Activated naive CD4-positive, alpha-beta T cell treated with anti-CD3 and anti-CD28 coated beads for 36 hours (primary cell): ENCODE measurements at places on chromosomes 1 and 21.

DNA sequence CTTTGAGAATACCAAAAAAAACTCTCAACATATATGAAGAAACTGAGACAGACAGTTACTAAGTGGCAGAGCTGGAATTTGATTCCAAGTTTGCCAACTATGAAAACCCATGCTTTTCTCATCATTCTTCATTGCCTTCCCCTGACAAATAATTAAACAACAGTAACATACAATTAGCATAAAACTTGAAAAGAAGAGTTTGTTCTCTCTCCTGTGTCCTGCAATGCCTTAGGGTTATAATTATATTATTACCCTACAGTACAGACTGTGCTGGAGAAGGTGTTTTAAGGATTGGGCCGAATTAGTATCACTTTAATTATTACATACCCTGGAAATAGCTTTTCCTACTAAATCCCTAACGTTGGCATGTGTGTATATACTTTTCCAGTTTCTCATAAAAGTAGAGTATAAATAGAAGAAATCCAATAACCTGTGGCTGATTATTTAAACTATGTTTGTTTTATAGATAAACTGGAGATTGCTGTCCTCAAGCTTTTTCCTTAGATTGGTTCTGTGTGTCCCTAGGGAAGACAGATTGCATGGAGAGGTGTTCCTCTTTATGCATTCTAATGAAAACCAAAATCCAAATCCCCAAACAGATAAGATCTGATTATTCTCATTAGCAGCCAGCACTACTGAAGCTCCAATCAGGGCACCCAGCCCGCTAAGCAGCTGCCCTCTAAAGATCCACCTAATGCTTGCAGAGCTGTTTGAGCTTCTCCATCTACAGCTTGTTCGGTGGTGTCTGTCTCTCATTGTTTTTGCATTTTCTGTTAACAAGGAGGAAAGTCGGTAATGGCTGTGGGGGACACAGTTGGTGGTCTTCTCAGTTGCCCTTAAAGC lies 156.3 kb downstream of the TM2D1 start:
- DNase-seq, result no peak

- DNase-seq, result no peak
These were observed 5.0 kb upstream of the CLCA4 start for GRCh38 chr1:86541859-86542258.

DNA sequence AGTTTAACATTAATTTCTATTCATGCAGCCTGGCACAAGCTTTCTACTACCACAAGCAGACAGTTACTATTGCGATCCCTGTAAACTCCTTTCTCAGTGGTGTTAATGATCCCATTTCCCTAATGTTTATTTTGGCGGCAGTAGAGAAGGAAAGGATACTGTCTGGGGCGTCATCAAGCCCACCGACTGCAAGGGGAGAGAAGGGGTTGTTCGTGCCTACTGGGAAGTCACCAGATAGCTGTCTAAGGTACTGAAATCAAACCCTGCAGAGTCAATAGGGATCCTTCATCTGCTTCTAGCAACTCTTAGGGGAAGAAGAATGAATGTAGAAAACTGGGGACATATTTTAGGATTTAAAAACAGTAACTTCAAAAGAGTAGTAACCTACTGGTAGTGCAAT lies 95.2 kb upstream of the ADAR start:
- no peak for DNase-seq

GRCh38 chr1:107575226-107575625 lies 389.8 kb downstream of the VAV3 start:
- DNase-seq, result no peak

DNA sequence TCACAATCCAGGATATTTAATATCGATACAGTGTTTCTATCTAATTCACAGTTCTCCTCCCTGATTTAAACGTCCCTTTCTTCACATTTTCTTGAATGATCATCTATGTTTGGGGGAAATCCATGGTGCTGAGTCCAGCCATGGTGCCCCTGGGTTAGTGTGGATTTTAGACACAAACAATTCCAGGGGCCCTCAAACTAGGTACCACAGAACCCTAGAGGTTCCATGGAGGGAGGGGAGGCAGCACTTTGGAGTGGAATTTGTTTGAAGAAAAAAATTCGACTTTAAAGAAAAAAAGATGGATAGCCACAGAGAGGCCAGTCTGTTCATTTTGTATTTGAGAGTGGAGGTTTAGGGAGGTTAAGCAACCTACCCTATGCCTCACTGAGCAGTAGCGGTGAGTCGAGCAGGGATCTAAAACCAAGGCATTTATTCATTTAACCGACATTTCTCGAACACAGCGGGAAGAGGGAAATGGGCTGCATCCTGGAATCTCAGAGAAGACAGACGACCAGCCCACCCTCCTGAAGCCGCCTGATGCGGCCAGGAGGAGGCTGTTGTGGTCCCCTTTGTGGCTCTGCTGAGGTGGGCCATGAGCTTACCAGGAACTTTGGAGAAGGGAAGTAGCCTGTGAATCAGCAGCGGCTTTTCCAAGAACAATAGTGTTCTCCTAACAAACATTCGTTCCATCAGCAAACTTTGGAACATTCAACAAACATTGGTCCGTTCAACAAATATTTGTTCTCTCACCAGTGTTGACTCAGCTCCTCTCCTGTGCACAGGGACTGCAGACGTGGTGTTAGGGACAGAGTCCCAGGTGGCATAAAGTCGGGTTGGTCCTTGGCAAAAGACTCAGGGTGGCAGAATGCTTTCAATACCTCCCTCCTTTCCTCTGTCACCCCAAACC lies 103.5 kb upstream of the ZBTB40 start:
- no peak for DNase-seq

GRCh38 chr1:98110674-98111073 lies 189.8 kb upstream of the DPYD start:
- no peak for DNase-seq

GRCh38 chr21:27564684-27565301 lies 597.9 kb upstream of the ADAMTS5 start:
- DNase-seq, result peak; percentile 16

DNA sequence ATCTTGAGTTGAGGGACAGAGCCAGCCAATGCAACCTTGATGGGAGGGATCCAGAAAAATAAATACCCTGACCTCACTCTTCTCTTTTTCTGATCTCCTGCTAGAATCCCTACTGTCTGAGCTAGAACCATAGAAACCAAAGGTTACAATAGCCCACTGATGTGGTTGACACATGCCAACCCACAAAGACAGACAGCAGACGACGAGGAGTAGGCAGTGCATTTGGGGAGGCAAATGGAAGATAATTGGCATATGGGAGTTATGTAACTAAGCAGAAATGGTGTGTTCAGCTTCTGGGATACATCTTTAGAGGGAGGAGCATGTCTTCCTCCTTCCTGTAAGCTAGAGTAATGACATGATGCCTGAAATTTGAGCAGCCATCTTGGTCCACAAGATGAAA lies 171.7 kb upstream of the FGGY start:
- DNase-seq, result no peak

- DNase-seq, result no peak
These were observed 95.3 kb downstream of the COP1 start for GRCh38 chr1:176111835-176112234.

- no peak for DNase-seq
These were observed 212.7 kb downstream of the ZP4 start for GRCh38 chr1:237677979-237678378.

DNA sequence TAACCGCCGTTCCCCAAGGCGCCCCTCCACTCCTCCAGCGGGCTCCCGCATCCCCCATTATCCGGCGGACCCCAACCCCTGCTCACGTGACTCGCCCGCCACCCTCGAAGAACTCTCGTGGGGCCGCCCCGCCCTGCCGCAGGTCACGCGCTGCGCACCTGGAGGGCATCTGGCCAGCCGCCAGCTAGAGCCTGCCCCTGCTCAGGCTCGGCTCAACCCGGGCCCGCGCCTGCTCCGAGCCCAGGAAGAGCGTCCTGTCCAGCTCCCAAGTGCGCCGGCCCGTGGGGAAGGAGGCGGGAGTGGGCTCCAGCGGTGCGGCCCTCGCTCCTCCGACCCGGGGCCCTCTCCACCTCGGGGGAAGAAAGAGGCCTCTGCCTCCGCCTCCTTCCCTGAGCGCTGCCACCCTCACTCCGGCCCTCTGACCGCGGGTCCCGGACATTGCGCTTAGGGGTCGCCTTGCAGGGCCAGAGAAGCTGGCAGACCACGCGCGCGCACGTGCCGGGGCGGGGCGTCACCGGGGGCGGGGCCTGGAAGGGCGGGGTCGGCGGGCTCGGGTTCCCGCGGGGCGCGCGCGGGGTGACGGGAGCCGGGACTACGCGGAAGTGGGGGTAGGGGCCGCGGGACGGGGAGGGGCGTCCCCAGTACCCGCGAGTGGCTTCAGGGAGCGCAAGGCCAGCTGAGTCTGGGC lies 28.4 kb downstream of the HMGN2 start:
- peak; percentile 93 for DNase-seq

- DNase-seq, result no peak
These were observed 156.5 kb downstream of the PDE4B start for GRCh38 chr1:65949230-65949626.

GRCh38 chr21:21715266-21715969 lies 717.2 kb downstream of the NCAM2 start:
- no peak for DNase-seq

DNA sequence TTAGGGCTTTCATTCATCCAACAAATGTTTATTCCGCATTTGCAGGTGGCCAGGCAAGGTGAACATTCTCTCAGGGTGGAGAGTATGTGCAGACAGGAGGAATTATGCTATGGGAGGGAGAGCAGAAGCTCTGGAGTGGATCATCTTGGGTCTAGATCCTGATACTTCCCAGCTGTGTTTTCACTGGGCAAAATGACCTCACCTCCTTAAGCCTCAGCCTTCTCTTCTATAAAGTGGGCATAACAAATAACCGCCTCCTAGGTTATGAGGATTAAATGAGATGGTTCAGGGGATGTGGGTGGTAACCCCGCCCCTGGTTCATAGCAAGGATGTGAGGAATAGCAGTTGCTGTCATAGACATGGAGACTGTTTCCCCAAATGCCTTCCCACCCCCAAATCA lies 1.7 kb upstream of the TMEM51 start:
- DNase-seq, result no peak

GRCh38 chr1:197919346-197920066 lies 2.3 kb downstream of the LHX9 start:
- DNase-seq, result no peak

GRCh38 chr1:54238353-54239034 lies 38.5 kb downstream of the MRPL37 start:
- DNase-seq, result no peak

DNA sequence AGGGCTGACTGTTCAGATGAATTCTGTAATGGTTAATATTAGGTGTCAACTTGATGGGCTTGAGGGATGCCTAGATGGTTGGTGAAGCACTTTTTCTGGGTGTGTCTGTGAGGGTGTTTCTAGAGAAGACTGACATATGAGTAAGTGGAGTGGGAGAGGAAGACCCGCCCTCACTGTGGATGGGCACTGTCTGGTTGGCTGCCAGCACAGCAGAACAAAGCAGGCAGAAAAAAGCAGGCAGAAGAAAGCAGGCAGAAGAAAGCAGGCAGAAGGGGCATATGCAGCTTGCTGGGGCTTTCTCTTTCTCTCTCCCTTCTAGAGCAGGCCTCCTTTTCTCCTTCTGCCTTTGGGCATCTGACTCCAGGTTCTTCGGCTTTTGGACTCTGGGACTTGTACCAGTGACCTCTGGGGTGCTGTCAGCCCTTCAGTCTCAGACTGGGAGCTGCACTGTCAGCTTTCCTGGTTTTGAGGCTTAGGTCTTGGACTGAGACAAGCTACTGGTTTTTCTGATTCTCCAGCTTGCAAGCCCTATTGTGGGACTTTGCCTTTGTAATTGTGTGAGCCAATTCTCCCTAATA lies 42.9 kb upstream of the CD2 start:
- DNase-seq, result peak; percentile 41

- DNase-seq, result no peak
These were observed 70.3 kb downstream of the HIVEP3 start for GRCh38 chr1:41848216-41848952.

GRCh38 chr1:164602480-164603093 lies 43.6 kb downstream of the PBX1 start:
- DNase-seq, result no peak

DNA sequence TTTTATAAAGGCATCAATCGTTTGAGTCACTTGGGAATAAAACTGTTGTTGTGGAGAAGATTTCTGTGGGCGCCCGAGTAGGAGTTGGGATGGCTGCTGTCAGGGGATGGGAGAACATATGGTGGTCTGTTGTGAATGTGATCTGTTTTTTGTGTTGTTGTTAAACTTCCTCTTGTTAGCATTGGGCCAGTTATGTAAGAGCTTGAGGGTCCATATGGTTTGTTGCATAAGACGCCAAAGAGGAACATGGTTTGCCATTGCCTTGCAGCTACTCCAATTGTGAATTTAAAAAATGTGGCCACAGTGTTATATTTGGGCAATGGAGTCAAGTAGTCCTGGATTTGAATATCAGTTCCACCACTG lies 136.1 kb upstream of the JUN start:
- DNase-seq, result no peak

GRCh38 chr1:180157576-180158057 lies 2.9 kb downstream of the QSOX1 start:
- DNase-seq, result no peak

- no peak for DNase-seq
These were observed 922 bp downstream of the CPT2 start for GRCh38 chr1:53197291-53198200.

- DNase-seq, result no peak
These were observed 24.1 kb downstream of the CEPT1 start for GRCh38 chr1:111164151-111164550.

DNA sequence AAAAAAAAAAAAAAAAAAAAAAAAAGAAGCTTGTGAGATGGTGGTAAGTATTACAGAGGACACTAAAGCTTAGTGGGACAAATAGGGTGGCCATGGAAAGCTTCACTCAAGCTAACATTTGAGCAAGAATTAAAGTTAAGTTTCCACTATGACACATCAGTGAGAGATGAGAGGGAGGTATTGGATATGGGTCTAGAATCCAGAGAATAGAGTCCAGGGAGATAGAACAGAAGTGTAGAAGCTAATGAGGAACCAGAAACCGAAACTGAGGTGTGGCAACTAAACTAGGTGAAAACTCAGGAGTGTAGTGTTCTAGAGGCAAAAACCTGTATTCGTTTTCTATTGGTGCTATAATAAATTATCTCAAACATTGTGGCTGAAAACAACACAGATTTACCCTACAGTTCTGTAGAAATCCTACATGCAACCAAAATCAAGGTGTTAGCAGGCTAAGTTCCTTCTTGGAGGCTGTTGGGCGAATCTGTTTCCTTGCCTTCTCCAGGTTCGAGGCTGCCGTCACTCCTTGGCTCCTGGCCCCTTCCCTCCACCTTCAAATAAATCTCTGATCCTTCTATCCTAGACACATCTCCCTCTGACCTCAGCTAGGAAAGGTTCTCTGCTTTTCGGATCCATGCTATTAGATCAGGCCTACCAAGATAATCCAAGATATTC lies 36.2 kb downstream of the PTP4A2 start:
- DNase-seq, result no peak

DNA sequence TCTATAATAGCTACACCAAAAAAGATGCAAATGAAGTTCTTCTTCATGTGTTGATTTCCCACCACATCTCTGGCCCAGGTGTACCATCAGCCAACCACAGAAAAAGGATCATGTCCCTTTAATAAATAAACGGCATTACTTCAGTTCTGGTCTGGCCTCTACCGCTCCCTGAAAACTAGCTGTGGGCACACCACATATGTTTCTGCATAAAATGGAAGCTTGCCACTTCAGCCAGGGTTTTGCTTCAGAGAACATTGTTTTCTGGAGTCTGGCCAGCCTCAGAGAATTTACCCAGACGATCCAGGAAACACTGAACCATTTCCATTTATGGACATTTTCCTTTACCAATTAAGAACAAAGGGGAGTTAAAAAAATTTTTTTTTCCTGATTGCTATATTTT lies 5.8 kb upstream of the LAMC2 start:
- no peak for DNase-seq

- peak; percentile 53 for DNase-seq
These were observed 71.1 kb upstream of the ERRFI1 start for GRCh38 chr1:8097077-8097799.
